ENCODE measurements at places on chromosomes 7 and 10. TPM values are rescaled to one million over a fixed set of nuclear protein-coding genes. Genes with fewer than 3 reads are reported as not detected.

The FRAT2 gene
- total RNA-seq: 26.1 TPM

DNA sequence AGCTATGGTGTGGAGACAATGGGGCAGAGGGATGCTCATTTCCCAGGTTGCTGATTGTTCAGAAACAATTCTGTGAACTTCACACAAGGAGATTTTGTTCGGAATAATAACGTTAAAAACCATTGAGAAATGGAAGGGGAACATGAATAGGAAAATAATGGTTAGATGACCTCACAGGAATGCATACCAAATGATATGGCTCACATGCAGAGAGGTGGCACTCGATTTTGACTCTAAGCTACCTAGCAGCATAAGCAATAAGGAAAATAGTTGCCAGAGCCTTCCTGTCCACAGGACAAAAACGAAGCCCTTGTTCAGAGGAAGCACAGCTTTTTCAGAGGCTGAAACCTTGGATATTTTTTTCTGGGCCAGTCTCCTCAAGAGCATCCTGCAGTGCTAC, 293.1 kb downstream of the ZEB1 start:
- no peak overlapping the region for H3K27ac ChIP-seq
- DNase-seq: no peak
- H3K36me3 ChIP-seq: no peaks in the 10 kb centered on the region

GRCh38 chr10:132422903-132423825, 26.2 kb downstream of the PWWP2B start:
- H3K36me3 ChIP-seq: no peaks in the 10 kb centered on the region
- peak overlapping the region; percentile 85 for H3K27ac ChIP-seq
- H3K4me1 ChIP-seq: peaks cover 56% of the 10 kb centered on the region
- no peak for DNase-seq

GRCh38 chr7:95927756-95928155, 155.4 kb downstream of the DYNC1I1 start:
- DNase-seq: no peak
- H3K27me3 ChIP-seq: no peaks in the 10 kb centered on the region
- no peak overlapping the region for H3K27ac ChIP-seq

GRCh38 chr10:82668221-82668895, 793.4 kb downstream of the NRG3 start:
- no peaks in the 10 kb centered on the region for H3K27me3 ChIP-seq
- H3K27ac ChIP-seq: no peak overlapping the region
- H3K36me3 ChIP-seq: no peaks in the 10 kb centered on the region
- DNase-seq: no peak
- no peaks in the 10 kb centered on the region for H3K4me1 ChIP-seq
- H3K4me3 ChIP-seq: no peak overlapping the region
